ENCODE measurements at places on chromosomes 5 and 9.

- no peak for DNase-seq
Observed at GRCh38 chr9:97853056-97853843, at the start of gene FOXE1. TSS of gene FOXE1 (plus strand) at chr9:97853226. CDS start at chr9:97853915, 689 bp downstream.

GRCh38 chr5:58021466-58021865 lies 438.4 kb downstream of the PLK2 start:
- no peak for DNase-seq

DNA sequence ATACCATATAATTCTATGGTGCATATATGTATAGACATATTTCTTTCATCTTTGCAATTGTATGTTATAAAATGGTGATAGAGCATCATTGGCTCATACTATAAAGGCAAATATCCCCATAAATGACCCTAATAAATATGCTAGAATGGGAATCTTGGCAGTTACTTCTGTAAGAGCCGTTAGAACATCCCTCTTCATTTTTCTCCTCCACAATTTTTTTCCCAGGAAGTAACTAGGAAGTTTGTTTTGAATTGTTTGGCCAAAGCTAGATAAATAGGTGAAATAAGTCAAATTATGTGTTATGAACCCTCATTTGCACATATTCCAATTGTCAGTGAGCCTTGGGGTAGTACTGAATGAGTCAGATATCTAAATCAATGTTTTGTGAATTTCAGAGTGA lies 209.9 kb downstream of the ADAMTSL1 start:
- no peak for DNase-seq

GRCh38 chr5:6154216-6154615 lies 224.1 kb downstream of the MED10 start:
- DNase-seq: no peak

DNA sequence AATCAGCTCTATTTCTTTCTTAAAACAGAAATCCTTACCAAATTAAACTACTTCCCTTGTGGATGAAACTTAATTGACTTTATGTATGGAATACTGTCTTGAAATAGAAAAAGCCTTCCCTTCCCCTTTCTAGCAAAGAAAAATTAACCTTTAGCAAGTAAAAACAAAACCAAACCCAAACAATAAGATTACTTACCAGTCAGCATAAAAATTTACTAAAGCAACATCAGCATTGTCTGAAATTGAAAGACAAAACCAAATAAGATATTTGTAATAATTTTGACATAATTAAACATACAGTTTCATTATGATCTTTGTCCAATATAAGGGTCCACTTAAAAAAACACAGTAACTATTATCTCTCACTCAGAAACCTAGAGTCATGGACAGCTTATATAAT lies 41.2 kb downstream of the ERP44 start:
- DNase-seq: no peak
